ENCODE measurements at places on chromosomes 11 and 22. TPM values are rescaled to one million over a fixed set of nuclear protein-coding genes. Genes with fewer than 3 reads are reported as not detected.

The MRGPRX4 gene
- total RNA-seq, result not detected

DNA sequence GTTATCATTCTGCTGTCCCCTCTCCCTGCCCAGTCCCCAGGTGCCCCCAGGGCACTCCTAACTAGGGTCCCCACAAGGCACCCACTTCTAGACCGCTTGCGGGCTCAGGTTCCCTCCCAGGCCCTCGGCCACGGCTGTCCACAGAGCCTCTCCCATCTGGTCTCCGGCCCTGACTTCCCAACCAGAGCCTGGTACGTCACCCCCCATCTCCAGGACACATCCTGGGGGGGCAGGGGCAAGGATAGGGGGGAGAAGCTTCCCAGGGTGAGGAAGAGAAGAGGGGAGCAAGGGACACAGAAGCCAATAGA lies 457 bp downstream of the SSTR3 start:
- peaks cover 17% of the 10 kb centered on the region for H3K27me3 ChIP-seq
- H3K36me3 ChIP-seq, result no peaks in the 10 kb centered on the region
- H3K4me3 ChIP-seq, result no peak overlapping the region
- DNase-seq, result peak; percentile 57
- H3K27ac ChIP-seq, result no peak overlapping the region

DNA sequence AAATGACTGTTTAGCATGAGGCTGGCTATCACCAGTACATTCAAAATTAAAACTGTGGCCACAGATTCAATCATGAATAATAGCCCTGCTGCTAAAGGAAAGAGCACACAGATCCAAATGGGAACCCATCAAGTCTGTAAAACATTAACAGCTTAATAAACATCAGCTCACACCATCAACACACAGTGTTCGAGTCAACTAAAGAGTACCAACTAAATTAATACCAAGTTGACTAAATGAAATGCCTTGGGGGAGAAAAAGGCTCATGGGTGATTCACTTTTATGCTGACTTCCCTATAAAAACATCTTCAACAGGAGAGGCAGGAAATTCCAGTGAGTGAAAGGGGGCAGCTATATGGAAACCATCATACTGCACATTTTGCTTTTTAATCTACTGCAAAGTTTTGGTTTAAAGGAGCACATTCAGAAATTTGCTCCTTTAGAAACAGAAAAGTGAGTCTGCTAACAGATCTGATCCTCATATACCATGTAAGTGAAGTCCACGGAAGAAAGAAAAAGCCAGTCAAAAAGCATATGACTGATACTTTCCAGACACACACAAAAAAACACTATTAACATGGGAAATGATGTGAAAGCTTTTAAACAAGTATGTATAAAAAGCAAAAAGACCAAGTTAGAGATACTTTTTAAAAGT lies 16.3 kb downstream of the LGR4 start:
- H3K4me3 ChIP-seq, result no peak overlapping the region
- no peaks in the 10 kb centered on the region for H3K27me3 ChIP-seq
- no peaks in the 10 kb centered on the region for H3K4me1 ChIP-seq
- no peak for DNase-seq
- no peaks in the 10 kb centered on the region for H3K36me3 ChIP-seq
- no peak overlapping the region for H3K27ac ChIP-seq

DNA sequence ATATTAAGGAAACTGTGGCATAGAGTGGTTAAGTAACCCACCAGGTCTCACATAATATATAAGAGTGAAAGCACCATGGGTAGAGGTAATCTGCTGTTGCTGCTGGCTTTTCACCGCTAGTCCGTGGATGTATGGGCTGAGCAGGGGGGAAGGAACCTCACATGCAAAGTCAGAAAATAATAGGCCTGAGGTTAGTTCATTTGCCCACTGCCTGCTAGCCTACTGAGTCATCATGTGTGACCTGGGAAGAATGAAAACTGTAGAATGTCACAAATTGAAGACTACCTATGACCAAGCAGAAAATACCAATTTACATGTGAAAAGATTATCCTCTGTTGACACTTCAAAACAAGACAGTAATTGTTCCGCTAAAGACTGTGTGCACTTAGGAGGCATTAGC lies 560.1 kb upstream of the FAT3 start:
- no peaks in the 10 kb centered on the region for H3K4me1 ChIP-seq
- no peak for DNase-seq
- H3K27ac ChIP-seq, result no peak overlapping the region
- H3K36me3 ChIP-seq, result no peaks in the 10 kb centered on the region
- no peaks in the 10 kb centered on the region for H3K27me3 ChIP-seq

The GNG3 gene
- total RNA-seq, result 2.8 TPM

The PRR33 gene
- not detected for total RNA-seq

GRCh38 chr22:21855676-21856075 lies 11.8 kb downstream of the MAPK1 start:
- no peak for DNase-seq
- no peak overlapping the region for H3K27ac ChIP-seq
- no peaks in the 10 kb centered on the region for H3K4me1 ChIP-seq

- peak overlapping the region; percentile 97 for H3K27ac ChIP-seq
- no peaks in the 10 kb centered on the region for H3K27me3 ChIP-seq
- peak; percentile 81 for DNase-seq
- peak overlapping the region; percentile 76 for H3K4me3 ChIP-seq
Measured at GRCh38 chr11:65416841-65417701, 5.5 kb upstream of the NEAT1 start.

The MICAL3 gene
- total RNA-seq, result 26.3 TPM

Measured in sigmoid colon (tissue), 7 donors.